Suppressor macrophage treated with lipopolysaccharide for 4 hours (primary cell): ENCODE measurements at places on chromosomes 4 and X.

DNA sequence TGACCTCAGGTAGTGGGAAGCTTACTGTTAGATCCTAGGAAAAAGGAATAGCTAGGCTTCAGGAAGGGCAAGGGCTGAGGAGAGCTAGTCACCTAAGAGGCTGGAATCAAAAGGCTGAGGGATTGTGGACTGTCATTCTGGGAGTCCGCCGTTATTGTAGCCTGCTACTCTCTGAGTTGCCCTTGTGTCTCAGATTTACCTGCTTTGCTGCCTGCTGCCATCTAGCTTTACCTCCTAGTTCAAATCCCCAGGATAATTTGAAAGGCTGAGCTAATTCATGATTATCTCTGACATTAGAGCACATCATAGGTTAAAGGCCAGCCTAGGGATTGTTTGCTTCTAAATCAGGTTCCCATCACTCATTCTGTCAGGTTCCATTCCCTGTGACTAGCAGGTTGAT, 120.2 kb downstream of the FHIP1A start:
- DNase-seq = no peak

GRCh38 chr4:137740141-137740540, 207.8 kb upstream of the PCDH18 start:
- no peak for DNase-seq

- no peak for DNase-seq
These were observed 89.8 kb upstream of the ARMCX2 start for GRCh38 chrX:101749436-101749835.

GRCh38 chrX:17610788-17611187, 126.5 kb upstream of the SCML1 start:
- DNase-seq = no peak

DNA sequence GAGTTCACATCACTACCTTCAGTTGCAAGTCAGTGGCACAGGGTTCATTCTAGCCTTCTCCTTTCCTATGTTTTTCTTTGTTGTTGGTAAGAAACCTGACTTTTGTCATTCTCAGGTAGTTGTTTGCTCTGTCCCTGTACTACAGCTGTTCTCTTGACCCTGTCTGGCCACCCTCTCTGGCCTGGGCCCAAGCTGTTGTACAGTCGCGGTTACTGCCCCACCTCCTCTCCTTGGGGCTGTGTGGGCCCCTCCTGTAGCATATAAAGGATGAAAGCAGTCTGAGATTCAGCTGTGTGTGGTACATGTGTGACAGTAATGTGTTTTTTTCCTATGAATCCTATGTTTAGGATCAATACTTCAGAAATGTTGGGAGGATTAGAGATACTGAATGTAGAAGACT, 12.5 kb downstream of the MOB1B start:
- DNase-seq = no peak

DNA sequence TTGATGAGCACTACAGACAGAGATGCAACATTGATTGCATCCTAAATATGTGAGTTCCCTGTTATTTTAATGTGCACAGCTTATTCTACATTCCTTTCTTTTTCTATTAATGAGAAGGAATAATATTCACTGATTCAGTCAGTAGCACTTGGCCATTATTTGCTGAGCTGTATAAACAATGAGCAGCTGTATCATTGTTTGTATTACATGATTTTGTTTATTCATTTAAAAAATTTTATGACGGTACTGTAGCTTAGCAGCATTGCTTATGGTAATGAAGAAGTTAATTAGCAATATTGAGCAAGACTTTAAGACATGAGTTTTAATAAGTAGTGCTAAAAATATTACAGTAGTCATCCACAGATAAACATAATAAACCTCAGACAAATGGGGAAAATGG, 582.0 kb downstream of the ADGRL3 start:
- DNase-seq = no peak

DNA sequence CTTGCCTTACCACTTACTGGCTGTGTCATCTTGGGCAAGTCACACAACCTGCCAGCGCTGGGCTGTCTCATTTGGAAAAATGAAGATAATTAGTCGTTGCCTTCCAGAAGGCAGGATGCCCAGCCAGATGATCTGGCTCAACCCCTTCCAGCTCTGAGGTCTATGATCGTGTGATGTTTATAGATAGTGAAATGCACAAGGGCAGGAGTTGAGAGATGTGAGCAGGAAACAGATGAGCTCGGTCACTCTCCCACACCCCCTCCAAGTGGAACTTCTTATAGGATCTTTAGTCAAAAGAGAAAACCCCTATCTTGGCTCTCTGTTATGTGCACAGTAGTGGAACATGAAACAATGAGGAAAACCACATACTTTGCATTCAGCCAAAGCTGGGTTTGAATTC, 336.8 kb upstream of the PPARGC1A start:
- DNase-seq = no peak

DNA sequence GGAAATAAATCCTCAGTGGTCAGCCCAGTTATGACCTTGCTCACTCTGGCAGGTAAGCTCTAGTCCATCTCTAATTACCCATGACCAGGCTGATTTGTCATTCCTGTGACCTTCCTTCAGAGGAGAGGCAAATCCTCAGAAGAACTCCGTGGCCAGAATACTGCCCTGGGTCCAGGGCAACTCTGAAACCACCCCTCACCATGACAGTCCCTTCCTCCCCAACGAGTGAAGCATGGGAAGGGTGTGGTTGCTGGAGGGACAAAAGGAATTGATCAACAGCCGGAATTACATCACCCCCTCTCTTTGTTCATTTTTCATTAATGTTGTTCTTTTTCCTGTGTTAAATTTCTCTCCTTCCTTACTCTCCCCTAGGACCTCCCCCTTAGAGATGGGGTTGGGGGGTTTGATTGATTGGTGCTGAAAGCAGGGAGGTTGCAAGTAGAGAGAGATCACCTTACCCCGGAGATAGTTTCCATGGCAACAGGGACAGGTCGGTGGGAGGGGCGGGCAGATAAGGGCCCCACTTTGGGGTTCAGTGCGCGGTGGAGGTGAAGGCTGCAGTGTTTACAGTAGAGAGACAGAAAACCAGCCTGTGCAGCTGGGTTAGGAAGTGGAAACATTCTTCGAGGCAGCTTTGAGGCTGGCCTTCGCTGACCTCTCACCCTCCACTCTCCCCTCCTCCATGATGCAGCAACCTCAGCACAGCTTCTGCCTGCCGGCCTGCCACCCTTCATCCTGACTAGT, 647.4 kb downstream of the BCOR start:
- DNase-seq = no peak

- DNase-seq = no peak
These were observed 100.8 kb upstream of the ATXN3L start for GRCh38 chrX:13420545-13421183.

- peak; percentile 78 for DNase-seq
These were observed 8.7 kb upstream of the IL13RA1 start for GRCh38 chrX:118718737-118719136.

DNA sequence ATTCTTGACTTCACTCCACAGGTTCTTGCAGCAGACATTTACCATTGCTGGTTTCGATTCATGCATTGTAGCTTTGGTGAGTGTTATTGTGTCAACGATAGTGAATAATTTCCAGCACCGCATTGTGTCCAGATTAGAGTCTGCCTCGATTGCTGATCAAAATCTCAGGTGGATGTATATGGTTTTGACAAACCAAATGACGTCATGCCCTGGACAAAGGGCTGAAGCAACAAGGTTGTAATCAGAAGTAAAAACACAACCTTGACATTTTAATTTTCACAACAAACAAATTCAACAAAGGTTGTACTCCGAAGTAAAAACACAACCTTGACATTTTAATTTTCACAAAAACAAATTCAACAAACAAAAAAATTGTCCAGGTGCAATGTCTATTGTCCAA, 81.1 kb upstream of the WWC2 start:
- no peak for DNase-seq

DNA sequence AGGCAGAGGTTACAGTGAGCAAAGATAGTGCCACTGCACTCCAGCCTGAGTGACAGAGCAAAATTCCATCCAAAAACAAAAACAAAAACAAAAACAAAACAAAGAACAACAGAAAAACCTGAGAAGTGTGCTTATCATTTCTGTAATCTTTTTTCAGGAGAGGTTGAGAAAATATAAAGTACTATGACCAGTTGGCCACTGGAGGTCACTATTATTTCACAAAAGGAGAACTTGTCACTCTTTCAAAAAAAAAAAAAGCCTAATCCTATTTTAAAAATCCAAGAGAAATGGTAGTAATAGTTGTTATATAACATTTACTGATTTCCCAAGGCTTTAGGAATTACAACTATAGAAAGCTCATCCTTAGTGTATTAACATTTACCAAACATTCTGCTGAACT, 24.9 kb upstream of the RNF150 start:
- DNase-seq = peak; percentile 50

DNA sequence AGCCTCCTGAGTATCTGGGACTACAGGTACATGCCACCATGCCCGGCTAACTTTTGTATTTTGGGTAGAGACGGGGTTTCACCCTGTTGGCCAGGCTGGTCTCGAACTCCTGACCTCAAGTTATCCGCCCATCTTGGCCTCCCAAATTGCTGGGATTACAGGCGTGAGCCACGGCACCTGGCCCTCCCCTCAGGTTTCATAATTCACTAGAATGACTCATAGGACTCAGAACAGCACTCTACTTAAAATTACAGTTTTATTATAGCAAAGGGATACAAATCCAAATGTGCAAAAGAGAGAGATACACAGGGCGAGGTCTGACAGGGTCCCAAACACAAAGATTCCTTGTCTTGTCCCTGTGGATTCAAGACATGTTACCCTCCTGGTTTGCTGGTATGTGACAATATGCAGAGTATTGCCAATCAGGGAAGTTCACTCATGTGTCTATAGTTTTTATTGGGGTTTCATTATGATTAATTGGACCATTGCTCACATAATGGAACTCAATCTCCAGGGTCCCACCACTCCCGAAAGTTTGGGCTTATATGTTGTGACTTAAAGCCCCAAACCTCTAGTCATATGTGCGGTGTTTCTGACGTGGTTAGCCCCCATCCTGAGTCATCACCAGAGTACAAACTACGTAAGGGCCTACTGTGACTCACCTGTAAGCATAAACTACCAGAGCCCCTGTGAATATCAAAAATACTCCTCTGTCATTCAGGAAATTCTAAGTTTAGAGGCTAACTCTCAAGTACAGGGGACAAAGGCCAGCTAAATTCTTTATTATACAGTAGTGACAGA, 5.2 kb downstream of the YIPF6 start:
- no peak for DNase-seq

GRCh38 chrX:1591863-1592469, 562 bp downstream of the AKAP17A start:
- DNase-seq = peak; percentile 19

DNA sequence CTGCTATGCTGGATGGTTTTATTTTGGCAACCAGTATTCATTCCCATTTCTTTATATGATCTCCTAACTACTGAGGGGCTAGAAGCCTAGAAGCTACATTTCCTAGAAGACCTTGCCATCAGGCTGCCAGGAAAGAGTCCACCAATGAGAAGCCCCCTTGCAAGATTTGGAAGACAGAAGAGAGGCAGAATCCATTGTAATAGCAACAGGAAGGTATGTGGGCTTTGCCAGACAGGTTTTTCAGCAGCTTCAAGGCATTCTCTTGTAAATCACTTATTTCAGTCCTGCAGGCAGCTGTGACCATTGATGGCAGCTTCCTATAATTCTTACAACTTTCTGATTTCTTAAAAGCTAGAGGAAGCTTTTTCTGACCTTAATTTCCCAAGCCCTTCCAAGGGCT, 148.3 kb upstream of the NHS start:
- DNase-seq = no peak

DNA sequence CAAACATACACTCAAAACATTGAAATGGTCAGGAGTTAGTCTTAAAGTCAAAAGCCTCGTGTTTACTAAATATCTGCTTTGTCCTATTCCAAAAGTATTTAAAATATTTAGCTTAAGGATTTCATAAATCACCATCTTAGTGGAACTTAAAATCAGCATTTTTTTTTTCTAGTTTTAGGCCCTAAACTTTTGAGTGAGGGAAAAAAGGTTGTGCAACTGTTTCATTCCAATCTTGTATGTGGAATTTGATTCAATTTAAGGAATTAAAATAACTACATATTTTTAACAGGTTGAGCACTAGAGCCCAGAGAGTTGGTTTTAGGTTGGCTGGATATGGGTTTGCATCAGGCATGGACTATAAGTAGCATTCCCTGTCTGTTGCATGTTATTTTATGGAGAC, 35.7 kb upstream of the ANK2 start:
- no peak for DNase-seq

- no peak for DNase-seq
These were observed 2.1 kb upstream of the GALNT7 start for GRCh38 chr4:173166491-173166890.

- no peak for DNase-seq
These were observed 20.7 kb downstream of the FHDC1 start for GRCh38 chr4:152956650-152957436.

GRCh38 chr4:136495076-136495475, 1037.2 kb downstream of the PCDH18 start:
- no peak for DNase-seq
